ENCODE measurements at places on chromosomes 1 and 21.

- DNase-seq, result no peak
Measured at GRCh38 chr21:17201741-17202260, 311.0 kb upstream of the CXADR start.

DNA sequence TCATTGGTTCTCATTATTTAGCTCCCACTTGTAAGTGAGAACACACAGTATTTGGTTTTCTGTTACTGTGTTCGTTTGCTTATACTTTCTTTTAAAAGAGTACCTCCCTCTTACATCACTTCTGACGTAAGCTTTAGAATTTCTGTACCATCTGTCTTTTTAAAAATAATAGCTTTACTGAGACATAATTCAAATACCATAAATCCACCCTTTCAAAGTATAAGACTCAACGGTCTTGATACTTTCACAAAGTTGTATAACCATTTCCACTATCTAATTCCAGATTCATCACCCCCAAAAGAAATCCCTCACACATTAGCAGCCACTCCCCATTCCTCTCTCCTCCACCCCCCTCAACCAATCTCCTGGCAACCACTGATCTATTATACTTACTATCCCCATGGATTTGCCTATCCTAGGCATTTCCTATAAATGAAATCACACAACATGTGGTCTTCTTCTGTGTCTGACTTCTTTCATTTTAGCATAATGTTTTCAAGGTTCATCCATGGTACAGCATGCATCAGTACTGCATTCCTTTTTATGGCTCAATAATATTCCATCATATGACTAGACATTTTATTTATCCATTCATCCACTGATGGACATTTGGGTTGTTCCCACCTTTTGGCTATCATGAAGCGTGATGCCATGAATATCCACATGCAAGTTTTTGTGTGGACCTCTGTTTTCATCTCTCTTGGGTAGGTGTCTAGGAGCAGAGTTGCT lies 104.7 kb downstream of the HLCS start:
- DNase-seq, result no peak

DNA sequence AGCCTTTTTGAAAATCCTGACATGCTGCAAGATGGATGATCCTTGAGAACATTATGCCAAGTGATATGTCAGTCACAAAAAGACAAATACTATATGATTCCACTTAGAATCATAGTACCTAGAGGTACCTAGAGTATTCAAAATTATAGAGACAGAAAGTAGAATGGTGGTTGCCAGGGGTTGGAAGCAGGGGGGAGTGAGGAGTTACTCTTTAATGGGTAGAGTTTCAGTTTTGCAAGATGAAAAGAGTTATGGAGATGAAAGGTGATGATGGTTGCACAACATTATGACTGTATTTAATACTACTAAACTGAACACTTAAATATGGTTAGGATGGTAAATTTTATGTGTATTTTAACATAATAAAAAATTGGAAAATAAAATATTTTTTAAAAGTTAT lies 37.9 kb upstream of the PODN start:
- DNase-seq, result no peak

DNA sequence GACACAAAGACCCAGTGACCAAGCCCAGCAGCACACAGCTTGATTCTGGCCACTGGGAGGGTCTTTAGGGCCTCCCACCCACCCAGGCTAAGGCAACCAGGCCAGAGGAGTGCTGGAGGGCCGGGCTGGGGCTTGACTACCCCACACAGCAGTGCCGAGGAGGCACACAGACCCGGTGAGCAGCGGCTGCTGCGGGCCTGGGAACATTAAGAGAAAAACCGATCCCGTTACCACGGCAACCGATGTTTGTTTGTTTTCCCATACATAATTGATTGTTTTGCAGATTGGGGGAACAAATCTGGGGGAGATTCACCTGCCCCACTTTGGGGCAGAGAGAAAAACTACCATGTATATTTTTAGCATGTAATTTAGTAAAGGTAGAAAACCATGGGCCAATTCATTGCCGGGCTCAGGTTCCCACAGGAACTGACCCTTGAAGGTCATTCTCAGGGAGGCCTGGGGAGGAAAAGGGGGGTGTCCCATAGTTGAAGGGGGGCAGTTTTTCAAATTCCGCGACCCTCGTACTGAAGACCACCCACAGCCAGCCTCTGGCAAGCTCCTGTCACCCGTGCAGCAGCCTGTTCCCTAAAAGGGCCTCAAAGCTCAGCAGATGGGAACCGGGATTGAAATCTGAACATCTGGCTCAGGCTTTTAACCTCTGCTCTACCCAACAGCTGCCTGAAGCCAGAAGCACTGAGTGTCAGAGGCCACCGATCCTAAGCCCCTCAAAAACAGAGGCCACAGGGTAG lies 35.3 kb downstream of the CHD5 start:
- DNase-seq, result no peak

GRCh38 chr1:166152978-166153377 lies 13.8 kb downstream of the FAM78B start:
- DNase-seq, result no peak

DNA sequence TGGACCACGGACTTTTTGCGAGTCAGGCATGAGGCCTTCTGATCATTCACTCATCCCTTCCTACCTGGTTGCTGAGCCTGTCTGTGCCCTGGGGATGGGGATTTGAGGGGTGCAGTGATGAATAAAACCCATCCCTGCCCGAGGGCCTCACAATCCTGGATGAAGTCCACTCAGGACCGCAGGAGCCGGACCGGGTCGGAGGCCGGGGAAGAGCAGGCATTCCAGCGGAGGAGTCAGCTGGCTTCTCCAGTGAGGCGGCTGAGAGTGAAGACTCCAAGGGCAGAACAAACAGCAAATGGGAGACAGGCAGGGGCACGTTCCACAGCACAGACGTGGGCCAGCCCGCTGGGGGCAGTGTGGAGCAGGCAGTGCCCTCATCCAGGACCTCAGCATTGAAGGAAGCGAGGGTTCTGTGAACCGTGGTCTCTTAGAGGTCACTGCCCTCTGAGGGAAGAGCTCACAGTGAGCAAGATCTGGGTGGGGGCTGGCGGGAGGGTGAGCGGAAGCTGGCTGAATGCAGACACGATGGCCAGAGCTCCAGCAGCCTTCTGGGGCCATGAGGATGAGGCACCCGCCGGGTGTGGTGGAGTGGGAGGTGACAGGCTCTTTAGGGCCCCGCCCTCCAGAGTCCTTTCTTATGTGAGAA lies 10.9 kb upstream of the LRRC3 start:
- DNase-seq, result no peak

DNA sequence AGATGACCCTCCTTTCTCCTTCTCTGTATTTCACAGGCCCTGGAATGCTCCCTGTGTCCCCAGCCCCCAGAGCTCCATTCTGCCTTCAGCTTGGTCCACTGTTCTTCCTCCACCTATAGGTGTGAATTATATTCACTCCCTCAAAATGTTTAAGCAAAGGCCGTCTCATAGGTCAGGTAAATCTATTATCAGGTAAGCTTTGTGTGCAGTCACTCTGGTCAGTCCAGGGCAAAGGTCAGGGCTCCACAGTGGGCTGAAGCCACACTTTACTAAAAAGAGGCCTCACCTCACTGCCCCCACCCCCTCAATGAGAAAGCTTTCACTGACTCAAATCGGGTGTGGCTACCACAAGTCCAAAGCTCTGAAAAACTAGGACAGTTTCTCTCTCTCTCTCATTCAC lies 65.9 kb downstream of the DNTTIP2 start:
- no peak for DNase-seq

GRCh38 chr1:42385283-42385682 lies 4.7 kb downstream of the RIMKLA start:
- DNase-seq, result no peak

GRCh38 chr1:47684964-47685762 lies 247.3 kb downstream of the FOXD2 start:
- DNase-seq, result peak; percentile 38

- DNase-seq, result peak; percentile 77
Measured at GRCh38 chr1:230822092-230822581, 46.2 kb downstream of the C1orf198 start.

GRCh38 chr1:9084906-9085305 lies 15.5 kb upstream of the SLC2A5 start:
- DNase-seq, result no peak

- DNase-seq, result peak; percentile 11
Measured at GRCh38 chr21:29376556-29376955, 77.8 kb downstream of the BACH1 start.

DNA sequence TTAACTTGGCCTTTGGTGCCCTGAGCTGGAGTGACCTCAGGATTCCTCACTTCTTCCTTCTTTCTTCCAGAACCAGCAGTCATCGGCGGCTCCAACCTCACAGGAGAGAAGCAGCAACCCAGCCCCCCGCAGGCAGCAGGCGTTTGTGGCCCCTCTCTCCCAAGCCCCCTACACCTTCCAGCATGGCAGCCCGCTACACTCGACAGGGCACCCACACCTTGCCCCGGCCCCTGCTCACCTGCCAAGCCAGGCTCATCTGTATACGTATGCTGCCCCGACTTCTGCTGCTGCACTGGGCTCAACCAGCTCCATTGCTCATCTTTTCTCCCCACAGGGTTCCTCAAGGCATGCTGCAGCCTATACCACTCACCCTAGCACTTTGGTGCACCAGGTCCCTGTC lies 6.3 kb upstream of the OLFML3 start:
- no peak for DNase-seq

DNA sequence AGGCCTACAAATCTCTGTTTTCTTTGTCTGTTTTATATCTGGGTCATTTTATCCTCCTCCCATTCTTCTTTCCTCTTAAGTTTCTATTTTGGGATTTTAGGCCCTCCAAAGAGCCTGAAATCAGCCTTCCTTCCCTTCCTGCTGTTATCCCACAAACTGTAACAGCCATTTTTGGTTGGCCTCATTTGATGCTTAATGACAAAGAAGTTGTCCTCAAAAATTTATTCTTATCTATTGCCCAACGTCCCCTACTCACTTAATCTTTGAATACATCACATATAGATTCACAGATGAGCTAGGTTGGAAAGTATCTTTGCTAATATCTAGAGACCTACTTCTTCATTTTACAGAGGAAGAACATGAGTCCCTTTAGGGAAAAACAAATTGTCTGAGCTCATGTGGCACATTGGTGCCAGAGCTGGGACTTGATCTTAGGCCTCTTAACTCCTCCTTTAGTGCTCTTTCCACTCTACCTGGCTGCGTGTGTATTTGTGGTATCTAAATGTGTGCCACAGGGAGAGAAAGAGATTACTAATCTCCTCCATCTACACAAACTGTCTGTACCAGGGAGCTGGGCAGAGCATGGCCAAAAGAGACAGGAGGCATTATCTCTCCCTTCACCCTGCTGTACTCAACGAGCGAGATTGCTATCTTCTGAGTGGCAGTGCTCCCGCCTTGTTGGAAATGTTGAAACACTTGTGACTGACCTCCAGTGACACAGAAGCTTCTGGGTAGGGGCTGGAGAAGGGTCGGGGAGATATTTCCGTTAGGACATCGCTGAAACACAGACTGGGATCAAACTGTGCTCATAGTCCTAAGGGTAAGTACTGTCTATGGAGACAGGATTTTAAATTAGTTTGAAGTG lies 30.1 kb downstream of the RHEX start:
- DNase-seq, result no peak

DNA sequence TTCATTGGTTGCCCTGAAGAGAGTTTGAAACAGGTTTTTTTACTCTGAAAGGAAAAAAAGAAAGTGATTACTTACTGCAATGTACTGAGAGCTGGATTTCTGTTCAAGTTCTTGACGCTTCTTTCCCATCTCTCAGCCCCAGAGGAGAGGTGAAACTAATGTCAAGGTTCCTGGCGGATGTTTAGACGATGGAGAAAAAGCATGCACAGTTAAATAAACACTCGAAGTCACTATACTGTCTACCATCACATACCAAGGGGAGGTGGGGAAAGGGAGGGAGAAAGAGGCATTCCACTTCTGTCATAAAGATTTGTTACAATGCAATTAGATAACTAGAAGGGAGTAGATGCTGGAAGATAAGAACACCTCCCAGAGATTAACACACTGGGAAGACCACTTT lies 177.0 kb upstream of the TNR start:
- DNase-seq, result no peak

DNA sequence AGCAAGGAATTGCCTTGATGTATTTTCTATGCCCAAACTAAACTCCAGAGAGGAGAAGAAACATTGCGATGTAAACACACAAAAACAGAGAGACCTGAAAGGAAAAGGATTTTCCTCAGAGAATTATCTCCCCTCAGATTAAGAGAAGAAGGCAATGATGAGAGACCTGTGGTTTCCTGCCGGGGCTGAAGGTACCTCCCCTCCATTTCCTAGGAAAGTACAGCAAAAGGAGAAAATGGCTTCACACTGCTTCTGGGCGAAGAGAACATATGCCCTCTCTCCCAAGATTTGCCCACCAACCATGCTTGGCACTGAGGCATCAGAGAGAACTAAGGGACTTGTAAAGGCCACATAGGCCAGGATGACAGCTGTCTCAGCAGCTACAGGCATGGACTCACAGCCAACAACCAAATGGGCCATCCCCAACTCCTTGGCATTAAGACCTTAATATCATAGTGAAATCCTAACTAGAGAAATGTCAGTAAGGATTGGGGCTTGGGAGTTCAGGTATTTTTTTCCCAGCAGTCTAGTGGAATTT lies 523.0 kb downstream of the PTPRC start:
- DNase-seq, result no peak

DNA sequence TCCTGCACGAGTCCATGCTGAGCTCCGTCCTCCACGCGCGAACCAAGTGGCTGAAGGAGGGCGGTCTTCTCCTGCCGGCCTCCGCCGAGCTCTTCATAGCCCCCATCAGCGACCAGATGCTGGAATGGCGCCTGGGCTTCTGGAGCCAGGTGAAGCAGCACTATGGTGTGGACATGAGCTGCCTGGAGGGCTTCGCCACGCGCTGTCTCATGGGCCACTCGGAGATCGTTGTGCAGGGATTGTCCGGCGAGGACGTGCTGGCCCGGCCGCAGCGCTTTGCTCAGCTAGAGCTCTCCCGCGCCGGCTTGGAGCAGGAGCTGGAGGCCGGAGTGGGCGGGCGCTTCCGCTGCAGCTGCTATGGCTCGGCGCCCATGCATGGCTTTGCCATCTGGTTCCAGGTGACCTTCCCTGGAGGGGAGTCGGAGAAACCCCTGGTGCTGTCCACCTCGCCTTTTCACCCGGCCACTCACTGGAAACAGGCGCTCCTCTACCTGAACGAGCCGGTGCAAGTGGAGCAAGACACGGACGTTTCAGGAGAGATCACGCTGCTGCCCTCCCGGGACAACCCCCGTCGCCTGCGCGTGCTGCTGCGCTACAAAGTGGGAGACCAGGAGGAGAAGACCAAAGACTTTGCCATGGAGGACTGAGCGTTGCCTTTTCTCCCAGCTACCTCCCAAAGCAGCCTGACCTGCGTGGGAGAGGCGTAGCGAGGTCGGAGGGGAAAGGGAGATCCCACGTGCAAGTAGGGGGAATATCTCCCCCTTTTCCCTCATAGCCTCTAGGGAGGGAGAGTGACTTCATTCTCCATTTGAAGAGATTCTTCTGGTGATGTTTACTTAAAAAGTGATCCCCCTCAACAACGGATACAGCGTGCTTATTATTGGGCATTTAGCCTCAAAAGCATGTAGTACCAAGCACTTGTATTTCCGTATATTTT lies 991 bp downstream of the PRMT6 start:
- peak; percentile 76 for DNase-seq

- DNase-seq, result no peak
Measured at GRCh38 chr1:162333991-162334390, 42.7 kb downstream of the SPATA46 start.

DNA sequence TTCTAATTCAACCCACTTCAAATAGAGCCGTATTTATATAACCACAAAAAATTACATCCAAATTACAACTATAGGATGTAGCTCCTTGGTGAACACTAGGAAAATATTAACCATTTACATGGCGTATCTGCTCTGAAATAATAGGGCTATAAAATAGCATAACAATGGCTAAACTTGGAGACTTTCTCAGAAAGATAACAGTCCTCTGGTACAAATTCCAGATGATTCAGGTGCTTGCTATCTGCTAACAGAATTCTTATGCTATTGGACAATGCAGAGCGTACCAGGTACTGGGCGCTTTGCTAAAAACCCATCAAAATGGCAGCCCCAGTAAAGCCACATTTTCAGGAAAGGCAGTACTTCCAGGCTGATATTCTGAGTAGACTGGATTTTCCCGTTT lies 209.7 kb upstream of the C8B start:
- no peak for DNase-seq
